ENCODE measurements at places on chromosomes 12 and 14.

GRCh38 chr12:48263617-48264016 is 60.5 kb upstream of the OR10AD1 start:
- no peak for DNase-seq

- no peak for DNase-seq
Measured at GRCh38 chr12:21434699-21435098, 2.8 kb upstream of the PYROXD1 start.

GRCh38 chr12:115873451-115874082 is 403.9 kb downstream of the MED13L start:
- no peak for DNase-seq

DNA sequence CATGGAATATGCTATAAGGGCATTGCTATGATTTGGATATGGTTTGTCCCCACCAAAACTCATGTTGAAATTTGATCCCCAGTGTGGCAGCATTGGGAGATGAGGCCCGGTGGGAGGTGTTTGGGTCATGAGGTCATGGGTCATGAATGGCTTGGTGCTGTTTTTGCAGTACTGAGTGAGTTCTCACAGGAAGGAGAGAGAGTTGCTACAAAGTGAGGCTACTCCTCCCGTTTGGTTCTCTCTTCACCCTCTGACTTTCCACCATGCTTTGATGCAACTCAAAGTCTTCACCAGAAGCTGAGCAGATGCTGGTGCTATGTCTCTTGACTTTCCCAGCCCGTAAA is 388.1 kb upstream of the TMPO start:
- DNase-seq = no peak

- no peak for DNase-seq
Measured at GRCh38 chr12:93127582-93128331, 198.7 kb upstream of the EEA1 start.

GRCh38 chr12:64452559-64453329 is 824 bp downstream of the TBK1 start:
- DNase-seq = no peak

- no peak for DNase-seq
Measured at GRCh38 chr12:6276956-6277620, 33.4 kb upstream of the PLEKHG6 start.

DNA sequence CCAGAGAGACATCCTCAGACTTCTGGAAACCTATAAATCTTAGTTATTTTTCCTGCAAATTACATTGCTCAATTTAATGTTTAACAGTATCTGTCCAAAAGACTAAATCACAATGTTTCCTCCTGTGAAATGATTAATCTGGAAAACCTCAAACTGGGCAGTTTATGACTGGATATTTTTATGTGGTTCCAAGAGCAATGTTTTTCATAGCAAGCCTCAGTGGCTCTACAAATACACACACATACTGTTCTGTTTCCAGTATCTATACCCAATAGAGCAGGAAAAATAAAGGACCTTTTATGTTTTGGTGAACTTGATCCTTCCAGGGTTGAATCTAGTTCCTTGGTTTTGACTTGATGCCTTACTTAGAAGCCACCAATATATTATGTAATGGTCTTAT is 9.2 kb downstream of the NID2 start:
- DNase-seq = no peak

- no peak for DNase-seq
Measured at GRCh38 chr14:68822132-68822651, 29.3 kb upstream of the ZFP36L1 start.
